GM19239 (cell line): ENCODE measurements at places on chromosomes 11 and 22.

- DNase-seq, result no peak
These were observed 1.1 kb downstream of the TAF1D start for GRCh38 chr11:93740031-93740729.

DNA sequence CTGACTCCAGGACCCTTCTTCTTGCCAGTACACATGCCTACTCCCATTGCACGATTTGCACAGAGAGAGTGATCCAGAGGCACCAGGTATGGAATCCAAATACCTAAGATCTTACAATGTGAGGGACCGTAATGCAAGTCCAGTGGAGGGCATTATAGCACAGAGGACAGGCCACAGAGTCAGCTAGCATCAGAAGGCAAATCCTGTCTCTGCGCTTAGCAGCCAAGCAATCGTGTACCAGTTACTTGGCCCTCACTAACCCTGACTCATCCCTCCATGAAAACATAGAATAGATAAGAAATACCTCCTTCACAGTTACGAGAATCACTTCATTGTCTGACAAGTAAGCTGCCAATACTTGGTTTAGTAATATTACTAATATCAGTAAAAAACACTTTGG, 69.7 kb upstream of the SLC6A5 start:
- DNase-seq, result no peak

DNA sequence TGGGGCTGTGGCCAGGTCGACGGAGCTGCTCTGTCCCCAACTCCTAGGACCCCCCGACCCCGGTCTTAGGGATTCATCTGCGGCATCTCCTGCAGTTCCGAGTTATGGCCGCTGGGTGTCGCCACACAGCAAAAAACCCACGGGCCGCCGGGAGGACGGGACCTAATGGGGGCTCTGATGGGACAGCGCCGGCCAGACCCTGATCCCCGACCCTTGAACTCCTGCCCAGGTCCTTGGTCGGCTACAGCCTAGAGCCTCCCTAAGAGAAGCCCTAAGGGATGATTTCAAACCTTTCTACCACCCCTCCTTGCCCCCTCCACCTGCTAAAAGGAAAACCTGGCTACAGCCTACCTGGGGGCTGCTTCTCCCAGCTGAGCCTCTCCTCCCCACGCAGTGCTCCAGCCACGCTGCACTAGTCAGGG, 30.8 kb upstream of the LRRC10B start:
- DNase-seq, result peak; percentile 65

GRCh38 chr11:120375076-120375475, 38.9 kb downstream of the ARHGEF12 start:
- no peak for DNase-seq

- DNase-seq, result no peak
These were observed 27.4 kb upstream of the PANX2 start for GRCh38 chr22:50143096-50143495.

- DNase-seq, result no peak
These were observed 91.6 kb upstream of the PARVA start for GRCh38 chr11:12285811-12286222.

DNA sequence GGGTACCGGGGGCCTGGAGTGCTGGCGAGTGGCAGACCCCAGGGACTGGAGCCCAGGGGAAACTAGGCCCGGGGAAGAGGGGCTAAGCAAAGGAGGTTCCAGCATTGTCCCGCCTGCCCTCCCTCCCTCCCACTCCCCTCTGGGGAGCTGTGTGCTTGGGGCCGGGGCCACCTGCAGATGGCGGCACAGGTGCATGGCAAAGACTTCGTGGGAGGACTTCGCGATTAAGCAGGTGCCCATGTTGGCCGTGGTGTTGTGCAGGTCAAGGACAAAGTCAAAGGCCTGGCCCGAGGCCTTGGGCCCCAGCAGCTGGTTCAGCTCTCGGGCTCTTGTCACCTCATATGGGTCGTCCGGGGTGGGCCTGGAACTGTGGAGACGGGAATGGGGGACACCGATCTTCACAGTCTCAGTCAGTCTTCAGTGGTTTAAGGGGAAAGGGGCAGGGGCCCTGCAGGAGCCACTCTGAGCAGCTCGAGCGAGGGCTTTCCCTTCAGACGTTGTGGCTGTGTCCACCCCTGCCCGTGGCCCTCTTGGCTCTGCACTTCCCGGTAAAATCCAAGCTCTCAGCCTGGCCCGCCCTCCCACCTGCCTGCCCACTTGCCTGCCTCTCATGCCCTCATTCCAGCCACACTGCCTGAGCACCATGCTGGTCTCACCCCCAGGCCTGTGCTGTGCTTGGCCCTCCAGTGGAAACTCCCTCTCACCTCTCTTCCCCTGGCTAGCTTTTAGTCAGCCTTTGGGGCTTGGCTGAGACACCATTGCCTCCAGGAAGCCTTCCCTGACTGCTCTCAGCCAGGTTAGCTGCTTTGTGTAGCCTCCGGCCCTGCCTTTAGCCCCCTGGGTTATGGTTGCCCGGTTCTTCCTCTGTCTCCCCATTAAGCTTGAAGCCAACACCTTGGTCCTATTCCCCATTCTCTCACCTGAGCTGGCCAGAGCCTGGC, 4.7 kb downstream of the ACY3 start:
- DNase-seq, result no peak

- no peak for DNase-seq
These were observed 56.9 kb downstream of the ME3 start for GRCh38 chr11:86615487-86615886.

DNA sequence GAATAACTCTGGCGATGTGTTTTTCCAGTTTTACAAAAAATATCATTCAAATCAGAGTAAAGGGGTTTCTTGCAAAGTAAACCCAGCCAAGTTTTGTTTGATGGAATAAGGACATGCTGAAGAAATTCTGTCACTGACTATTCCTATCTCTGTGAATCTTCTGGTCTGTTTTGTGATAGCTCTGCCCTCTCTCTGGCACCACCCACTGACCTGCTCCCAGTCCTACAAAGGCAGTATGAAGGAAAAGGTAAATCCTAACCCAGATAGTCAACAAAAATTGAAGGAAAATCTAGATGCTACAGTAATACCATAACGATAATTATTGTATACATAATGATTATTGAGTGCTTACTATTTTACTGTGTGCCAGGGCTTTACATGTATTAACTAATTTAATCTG, 76.3 kb upstream of the TP53AIP1 start:
- DNase-seq, result no peak

DNA sequence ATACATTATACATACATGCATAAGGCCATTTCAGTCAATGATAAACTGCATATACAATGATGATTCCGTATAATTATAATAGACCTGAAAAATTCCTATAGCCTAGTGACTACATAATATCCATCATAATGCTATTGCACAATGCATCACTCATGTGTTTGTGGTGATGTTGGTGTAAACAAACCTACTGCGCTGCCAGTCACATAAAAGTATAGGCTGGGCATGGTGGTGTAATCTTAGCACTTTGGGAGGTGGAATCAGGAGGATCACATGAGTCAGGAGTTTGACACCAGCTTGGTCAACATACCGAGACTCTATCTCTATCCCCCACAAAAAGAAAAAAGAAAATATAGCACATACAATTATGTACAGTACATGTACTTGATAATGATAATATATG, 163.7 kb upstream of the DDI1 start:
- no peak for DNase-seq

GRCh38 chr22:38925571-38926041, 31.8 kb upstream of the APOBEC3A start:
- DNase-seq, result no peak

- DNase-seq, result no peak
These were observed at the start of gene SMIM38 for GRCh38 chr11:69155302-69156234. TSS of gene SMIM38 (plus strand) at chr11:69155935. CDS start at chr11:69157847, 1,912 bp downstream.

GRCh38 chr22:25494774-25495173, 69.7 kb upstream of the GRK3 start:
- peak; percentile 43 for DNase-seq

DNA sequence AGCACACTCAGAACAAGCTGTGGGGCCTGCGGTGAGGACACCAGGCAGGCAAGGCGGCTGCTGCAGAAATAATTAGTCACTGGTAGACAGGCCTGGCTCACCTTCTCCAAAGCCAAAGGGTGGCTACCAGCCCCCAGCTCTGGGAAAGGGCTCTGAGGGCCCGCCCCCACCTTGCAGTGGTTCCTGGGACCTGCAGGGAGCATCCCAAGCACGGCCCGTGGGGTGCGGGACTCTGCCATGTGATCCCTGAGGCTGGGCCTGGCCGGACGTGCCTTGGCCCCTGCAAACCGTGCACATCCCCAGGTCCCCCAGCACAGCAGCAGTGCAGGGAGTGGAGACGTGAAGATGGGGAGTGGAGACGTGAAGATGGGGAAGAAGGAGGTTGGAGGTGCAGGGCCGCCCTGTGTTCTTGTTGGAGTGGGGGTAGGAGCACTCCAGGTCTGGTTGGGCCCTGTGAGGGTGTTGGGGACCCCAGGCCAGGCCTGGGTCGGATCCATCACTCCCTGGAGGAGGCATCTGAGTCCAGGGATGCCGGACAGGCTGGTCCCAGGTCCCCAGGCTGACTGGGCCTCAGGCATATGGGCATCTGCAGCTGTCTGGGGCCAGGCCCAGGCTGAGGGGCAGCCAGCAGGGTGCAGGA, 41.9 kb downstream of the RTN4R start:
- DNase-seq, result no peak

DNA sequence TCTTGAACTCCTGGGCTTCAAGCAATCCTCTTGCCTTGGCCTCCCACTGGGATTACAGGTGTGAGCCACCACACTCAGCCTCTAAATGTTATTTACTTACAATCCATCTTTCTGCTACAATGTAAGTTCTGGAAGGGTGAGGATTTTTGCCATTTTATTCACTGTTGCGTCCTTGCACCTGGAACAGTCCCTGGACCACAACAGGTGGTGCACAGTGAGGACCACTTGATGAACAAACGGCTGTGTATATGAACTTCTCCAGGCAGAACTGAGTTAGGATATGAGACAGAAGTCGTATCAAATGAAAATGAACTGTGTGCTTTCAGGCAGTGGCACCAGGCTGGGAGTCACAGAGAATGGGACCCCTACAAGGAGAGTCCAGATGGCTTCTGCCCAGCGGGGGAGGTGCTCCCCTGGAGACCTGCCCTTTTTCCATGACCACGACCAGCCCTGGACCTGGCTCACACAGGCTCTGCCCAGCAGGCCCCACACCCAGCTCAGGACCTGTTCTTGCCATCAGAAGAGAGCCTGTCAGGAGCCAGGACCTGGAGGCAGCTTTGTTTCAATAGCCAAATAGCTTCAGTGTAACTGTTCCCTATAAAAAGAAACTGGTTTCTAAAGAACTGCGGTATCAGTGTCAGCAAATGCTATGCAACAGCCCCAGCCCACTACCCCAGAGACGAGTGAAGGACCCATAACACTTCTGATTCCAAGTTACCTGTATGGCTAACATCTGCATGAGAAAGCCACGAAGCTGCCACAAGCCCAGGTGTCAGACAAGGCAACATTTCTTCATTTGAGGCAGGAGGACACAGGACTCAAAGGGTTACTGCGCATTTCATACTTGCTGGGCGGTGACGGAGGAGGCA, 104.9 kb downstream of the MICAL3 start:
- no peak for DNase-seq

GRCh38 chr11:113176599-113177360, 137.6 kb upstream of the TTC12 start:
- no peak for DNase-seq

GRCh38 chr11:65274735-65275682, 13.2 kb downstream of the POLA2 start:
- no peak for DNase-seq

DNA sequence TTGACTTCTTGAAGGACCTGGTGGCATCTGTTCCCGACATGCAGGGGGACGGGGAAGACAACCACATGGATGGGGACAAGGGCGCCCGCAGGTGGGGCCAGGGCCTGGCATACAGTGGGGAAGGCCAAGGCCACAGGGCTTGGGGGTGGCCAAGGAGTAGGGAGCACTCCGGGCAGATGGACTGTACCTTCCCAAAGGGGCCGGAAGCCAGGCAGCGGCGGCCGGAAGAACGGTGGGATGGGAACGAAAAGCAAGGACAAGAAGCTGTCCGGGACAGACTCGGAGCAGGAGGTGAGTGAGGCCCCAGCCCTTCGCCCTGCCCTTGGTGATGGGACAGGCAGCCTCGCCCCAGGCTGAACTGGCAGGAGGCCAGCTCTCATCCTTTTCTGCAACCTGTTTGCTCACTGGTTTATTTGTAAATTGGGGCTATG, 1.2 kb downstream of the DRAP1 start:
- DNase-seq, result no peak

- no peak for DNase-seq
These were observed 151.1 kb upstream of the NECTIN1 start for GRCh38 chr11:119880143-119880542.

GRCh38 chr22:17664414-17665055, 26.0 kb downstream of the BCL2L13 start:
- DNase-seq, result no peak

- DNase-seq, result no peak
These were observed 83.6 kb upstream of the LRRC55 start for GRCh38 chr11:57098191-57098590.

DNA sequence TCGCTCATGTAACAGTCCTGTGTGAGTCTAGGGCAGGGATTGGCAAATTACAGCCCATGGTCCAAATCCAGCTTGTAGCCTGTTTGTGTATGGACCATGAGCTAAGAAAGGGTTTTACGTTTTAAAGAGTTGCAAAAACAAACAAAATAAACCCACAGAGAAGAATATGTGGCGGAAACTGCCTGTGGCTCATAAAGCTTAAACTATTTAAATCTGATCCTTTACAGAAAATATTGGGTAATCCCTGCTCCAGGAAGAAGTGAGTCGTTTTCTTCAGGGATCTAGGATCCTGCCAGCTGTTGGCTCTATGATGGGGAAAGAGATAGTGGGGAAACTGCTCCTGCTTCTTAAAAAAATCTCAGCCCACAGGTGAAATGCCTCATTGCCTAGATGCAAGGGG, 3.4 kb upstream of the OR6Q1 start:
- no peak for DNase-seq

- no peak for DNase-seq
These were observed 5.5 kb downstream of the C11orf16 start for GRCh38 chr11:8927233-8927632.

- DNase-seq, result no peak
These were observed 44.8 kb upstream of the PTPN5 start for GRCh38 chr11:18836417-18836816.

DNA sequence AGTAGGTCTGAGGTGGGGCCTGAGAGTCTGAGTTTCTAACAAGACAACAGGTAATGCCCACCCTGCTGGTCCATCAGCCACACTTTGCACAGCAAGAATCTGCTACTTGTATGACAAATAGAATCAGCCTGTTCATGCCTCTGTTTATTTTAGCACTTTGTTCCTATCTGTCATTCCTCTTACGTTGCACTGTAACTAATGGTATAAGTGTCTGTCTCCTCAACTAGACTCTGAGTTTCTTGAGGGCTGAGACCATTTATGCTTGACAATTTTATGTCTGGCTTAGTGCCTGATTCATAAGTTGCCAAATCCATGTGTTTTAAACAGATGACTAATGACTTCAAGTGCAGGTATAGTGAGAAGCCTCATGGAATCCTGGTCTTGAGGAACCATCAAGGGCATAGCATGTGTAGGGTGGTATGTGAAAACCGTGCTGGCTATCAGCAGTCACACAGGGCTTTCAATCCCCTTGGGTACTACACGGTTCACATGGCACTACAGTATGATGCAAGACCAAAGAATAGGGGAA, 209.7 kb downstream of the C11orf91 start:
- DNase-seq, result no peak
